ENCODE measurements at places on chromosomes 16 and 17.

- DNase-seq: no peak
These were observed 25.0 kb upstream of the BCAS3 start for GRCh38 chr17:60652454-60653247.

DNA sequence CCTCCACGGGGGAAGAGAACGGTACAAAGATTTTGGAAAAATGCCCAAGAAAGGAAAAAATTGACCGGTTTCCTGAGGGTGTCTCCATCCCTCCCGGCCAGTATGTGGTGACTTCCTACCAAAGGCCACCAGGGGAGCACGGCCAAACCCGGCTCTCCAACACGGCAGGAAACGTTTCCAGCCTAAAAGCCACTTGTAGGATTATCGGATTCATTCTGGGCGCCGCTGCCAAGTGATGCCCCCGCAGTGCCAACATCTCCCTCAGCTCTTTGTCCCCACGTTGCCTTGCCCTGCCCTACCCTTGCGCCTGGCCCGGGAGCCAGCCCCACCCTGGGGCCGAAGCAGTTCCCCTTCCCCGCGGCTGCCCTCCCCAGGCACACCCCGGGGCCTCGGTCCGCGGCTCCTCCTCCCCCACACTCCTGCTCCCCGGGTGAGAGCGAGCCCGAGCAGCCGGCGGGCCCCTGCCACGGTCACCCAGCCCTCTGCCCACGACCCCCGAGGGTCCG lies 688 bp downstream of the CRK start:
- peak; percentile 67 for DNase-seq

- peak; percentile 23 for DNase-seq
These were observed 54.4 kb upstream of the RCVRN start for GRCh38 chr17:9959377-9959981.

- DNase-seq: peak; percentile 57
These were observed 22.5 kb downstream of the DNAI2 start for GRCh38 chr17:74296548-74296936.

GRCh38 chr16:31502981-31503380 lies 5.2 kb downstream of the RUSF1 start:
- no peak for DNase-seq

DNA sequence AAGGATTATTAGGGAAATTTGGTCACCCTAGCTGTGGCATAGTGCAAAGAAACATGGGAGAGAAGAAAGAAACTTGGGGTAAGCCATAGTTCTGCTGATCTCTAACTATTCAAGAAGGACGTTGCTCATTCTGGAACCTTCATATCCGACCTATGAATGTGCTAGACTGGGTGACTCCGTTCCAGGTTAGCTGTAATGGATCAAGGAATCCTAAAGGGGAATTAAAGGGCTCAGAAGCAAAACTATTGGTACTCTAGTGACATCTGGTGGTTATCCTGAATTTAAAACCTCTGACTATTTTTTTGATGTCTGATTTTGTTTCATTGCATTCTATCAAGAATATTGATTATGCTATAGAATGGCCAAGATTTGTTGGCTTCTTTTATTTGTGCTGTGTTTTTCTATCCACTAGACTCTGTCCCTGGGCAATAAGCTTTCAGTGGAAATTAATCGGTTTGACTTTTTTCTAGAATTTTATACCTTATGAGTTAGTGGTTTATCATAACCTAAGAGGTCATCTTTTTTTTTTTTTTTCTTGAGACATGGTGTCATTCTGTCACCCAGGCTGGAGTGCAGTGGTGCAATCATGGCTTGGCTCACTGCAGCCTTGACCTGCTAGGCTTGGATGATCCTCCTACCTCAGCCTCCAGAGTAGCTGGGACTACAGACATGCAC lies 19.5 kb downstream of the PCTP start:
- no peak for DNase-seq

DNA sequence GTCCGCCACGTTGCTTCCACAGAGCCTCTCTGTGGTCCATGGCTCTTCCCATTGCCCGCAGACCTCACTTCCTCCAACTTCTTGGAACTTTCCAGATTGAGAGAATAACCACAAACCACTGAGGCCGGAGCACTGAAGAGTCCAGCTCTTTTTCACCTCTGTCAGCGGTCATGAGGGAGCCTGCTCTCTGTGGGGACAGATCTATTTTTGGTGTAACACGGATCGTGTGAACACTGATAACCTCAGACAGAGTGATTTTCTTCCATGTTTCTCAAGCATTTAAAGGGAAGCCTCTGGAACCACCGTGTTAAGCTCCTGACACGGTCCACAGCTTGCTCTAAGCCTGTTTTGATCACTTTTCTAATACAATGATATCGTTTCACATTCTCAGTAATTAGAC lies 49.7 kb downstream of the NTN1 start:
- no peak for DNase-seq

- DNase-seq: no peak
These were observed 51.3 kb downstream of the CCDC42 start for GRCh38 chr17:8693328-8693727.

DNA sequence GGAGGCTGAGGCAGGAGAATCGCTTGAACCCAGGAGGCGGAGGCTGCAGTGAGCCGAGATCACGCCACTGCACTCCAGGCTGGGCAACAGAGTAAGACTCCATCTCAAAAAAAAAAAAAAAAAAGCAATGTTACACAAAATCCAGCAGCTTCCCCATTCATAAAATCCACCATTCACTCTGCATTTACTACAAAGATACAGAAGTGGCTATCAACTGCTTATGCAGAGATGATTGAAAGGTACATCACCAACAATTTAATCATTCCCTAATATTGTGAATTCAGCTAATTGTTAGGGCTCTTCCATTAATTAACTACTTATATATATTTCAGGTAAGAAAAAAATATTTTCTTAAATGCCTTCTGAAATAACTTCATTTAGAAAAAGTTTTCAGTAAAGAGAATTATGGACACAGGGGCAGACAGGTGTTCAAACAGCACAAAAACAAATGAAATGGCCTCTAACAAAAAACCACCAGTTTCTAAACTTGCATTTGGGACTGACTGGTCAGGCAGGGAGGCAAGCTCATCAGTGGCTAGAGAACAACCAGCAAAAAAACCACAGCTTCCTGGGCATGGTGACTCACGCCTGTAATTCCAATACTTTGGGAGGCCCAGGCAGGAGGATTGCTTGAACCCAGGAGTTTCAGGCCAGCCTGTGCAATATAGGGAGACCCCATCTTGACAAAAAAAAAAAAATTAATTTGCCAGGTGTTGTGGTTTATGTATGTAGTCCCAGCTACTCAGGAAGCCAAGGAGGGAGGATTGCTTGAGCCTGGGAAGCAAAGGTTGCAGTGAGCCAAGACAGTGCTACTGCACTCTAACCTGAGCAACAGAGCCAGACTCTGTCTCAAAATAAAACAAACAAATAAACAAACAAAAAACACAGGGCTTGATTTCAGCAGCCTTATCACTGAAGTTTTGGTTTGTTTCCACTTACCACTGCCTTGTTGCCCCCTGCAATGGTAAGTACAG lies 26.3 kb downstream of the ERN1 start:
- no peak for DNase-seq

- DNase-seq: no peak
These were observed 126.1 kb downstream of the PITPNC1 start for GRCh38 chr17:67503184-67503583.

GRCh38 chr16:82963653-82964052 lies 336.9 kb downstream of the CDH13 start:
- DNase-seq: no peak

DNA sequence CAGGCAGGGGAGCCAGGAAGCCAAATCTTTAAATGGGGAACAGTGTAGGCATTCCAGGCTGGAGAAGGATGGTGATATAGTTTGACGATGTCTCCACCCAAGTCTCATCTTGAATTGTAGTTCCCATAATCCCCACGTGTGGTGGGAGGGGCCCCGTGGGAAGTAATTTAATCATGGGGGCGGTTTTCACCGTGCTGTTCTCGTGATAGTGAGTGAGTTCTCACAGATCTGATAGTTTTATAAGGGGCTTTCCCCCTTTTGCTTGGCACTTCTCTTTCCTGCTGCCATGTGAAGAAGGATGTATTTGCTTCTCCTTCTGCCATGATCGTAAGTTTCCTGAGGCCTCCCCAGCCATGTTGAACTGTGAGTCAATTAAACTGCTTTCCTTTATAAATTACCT lies 28.8 kb downstream of the GINS3 start:
- DNase-seq: no peak

- DNase-seq: no peak
These were observed 113.2 kb downstream of the MSI2 start for GRCh38 chr17:57369509-57369945.

GRCh38 chr17:70060415-70060814 lies 14.6 kb upstream of the KCNJ16 start:
- DNase-seq: no peak

DNA sequence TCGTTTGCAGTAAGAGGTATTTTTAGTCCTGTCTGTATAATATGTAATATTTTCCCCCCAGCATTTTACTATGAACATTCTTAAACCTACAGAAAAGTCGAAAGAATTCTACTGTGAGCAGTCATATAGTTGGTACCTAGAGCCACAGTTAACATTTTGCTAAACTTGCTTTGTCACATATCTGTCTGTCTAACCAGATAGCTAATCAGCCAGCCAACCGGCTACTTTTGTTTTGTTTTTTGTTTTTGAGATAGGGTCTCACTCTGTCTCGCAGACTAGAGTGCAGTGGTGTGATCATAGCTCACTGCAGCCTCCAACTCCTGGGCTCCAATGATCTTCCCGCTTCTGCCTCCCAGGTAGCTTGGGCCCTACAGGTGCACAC lies 73.3 kb downstream of the ABCC1 start:
- no peak for DNase-seq

DNA sequence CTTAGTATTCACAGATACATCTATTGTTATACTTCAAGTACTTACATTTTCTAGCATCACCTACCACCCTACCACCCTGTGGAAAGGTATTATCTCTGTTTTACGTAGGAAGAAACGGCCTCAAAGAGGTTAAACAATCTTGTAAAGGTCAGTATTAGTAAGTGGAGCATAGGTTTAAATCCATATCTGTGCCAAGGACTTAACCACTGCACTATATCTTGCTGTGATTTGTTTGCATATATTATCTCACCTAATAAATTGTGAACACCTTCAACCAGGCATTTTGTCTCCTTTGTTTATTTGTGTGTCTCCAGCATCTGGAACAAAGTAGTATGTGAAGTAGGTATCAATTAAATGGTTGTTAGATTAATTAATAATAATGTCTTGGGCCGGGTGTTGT lies 27.3 kb downstream of the IGF2BP1 start:
- DNase-seq: no peak

- DNase-seq: no peak
These were observed 43.7 kb downstream of the GOSR1 start for GRCh38 chr17:30520882-30521281.

GRCh38 chr16:85401917-85402766 lies 211.0 kb upstream of the GSE1 start:
- no peak for DNase-seq

- no peak for DNase-seq
These were observed 45.0 kb upstream of the CRISPLD2 start for GRCh38 chr16:84774810-84775209.

DNA sequence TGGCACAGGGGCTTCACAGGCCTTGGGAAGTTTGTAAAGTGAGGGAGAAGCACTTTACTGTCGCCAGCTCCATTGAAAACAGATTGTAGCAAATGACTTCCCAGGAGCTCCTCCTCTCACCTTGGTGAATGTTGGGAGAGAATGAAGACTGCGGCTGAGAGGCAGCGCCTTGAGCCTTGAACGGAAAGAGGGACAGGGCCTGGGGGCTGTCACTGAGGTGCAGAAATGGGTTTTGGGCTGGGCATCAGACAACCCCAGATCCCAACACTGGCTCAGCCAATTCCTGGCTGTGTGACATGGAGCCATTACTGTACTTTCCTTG lies 603 bp upstream of the MRTFB start:
- no peak for DNase-seq

- peak; percentile 97 for DNase-seq
These were observed at the start of gene FMNL1 for GRCh38 chr17:45221081-45222013. FMNL1 (plus strand) TSS chr17:45221885; CDS start chr17:45222125, 240 bp downstream.

DNA sequence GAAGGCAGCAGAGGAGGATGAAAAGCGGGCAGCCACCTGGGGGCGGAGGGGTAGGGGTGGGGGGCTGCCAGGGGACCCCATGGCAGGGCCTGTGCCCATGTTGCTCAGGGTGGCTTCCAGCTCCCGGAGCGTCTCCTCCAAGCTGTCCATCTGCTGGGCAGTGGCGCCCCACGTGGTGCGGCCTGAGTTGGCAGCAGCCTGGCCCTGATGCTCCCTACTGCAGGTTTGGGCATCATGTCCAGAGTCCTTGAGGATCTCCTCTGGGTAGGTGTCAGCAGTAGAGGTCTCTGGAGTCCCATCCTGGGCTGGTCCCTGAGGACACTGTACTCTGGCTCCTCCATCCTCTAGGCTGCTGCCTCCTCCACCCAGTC lies 60.9 kb downstream of the SRCIN1 start:
- no peak for DNase-seq

GRCh38 chr17:40101367-40102210 lies 1.2 kb upstream of the NR1D1 start:
- no peak for DNase-seq

DNA sequence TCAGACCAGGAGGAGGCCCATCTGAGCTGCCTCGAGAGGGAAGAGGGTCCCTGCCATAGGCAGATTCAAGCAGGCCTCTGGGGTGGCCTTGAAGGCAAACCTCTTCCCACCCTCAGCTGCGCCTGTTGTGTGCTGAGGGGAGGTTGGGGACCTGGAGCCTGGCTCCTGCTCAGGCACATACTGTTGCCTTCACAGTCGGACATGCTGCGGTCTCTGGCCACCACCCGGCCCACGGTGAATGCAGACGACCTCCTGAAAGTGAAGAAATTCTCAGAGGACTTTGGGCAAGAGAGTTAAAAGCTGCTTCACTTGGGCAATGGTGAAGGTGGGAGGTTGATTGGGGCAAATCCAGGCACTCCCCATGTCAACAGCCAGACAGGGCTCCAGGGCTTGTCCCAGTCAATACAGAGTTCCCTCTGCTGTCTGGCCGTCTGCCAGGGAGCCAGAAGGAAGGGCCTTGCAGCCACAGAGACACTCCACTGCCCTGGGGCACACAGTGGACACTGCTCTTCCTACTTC lies 6.3 kb downstream of the PDF start:
- no peak for DNase-seq

GRCh38 chr16:21302898-21303528 lies 24.9 kb upstream of the CRYM start:
- DNase-seq: no peak

DNA sequence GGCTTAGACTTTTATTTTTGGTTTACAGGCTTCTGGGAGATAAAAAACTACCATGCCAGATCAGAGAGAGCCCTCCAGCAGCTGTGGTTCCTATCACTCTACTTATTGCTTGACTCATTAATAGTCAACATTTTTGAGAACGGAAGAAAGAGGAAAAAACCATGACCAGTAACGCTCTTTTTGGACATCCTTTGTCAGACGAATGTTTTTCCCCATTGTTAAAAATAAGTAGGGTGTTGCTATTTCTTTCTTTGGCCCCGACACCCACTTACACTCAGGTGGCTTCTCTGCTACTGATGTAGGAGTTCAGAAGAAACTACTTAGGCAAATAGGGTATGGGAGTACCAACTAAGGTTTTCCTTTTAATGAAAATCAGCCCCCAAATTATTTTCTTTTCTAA lies 27.5 kb downstream of the TVP23A start:
- no peak for DNase-seq

Data from left lung (tissue), 14 donors.